ENCODE measurements at places on chromosomes 13 and 19. TPM values are rescaled to one million over a fixed set of nuclear protein-coding genes. Genes with fewer than 3 reads are reported as not detected.

Gene PLIN5
- 0.06 TPM for total RNA-seq

Gene MCF2L
- 14.5 TPM for total RNA-seq

Gene FCAR
- not detected for total RNA-seq

Gene SHC2
- total RNA-seq = 0.32 TPM

Gene ZNF85
- 14.0 TPM for total RNA-seq

Gene ZSWIM4
- total RNA-seq = 1.8 TPM

Gene SPIB
- total RNA-seq = not detected

Gene METTL21C
- total RNA-seq = not detected

Gene LILRA1
- not detected for total RNA-seq

Gene ZNF146
- 81.8 TPM for total RNA-seq

Gene ANGPTL8
- total RNA-seq = not detected

Gene RYR1
- 0.06 TPM for total RNA-seq

Measured in LHCN-M2 (cell line).